ENCODE measurements at places on chromosomes 3 and 15.

GRCh38 chr3:38454884-38455638 lies 1.4 kb downstream of the ACVR2B start:
- no peak for DNase-seq

DNA sequence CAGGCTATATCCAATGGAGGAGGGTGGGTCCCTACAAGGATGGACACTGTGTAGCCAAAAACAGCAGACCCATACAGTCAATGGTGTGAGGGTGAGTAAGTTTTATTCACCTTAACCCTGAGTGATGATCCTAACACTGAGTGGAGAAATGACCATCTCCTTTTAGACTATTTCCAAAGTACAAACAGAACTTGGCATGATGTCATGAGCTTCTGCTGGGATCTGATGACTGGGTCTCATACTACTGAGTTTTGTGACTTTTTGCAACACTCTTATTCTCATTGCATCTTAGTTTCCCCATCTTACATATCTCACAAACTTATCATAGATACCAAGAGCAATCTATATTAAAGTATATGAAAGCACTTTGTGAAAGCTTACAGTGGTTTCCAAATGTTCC lies 330.3 kb upstream of the CFAP20DC start:
- DNase-seq: no peak

DNA sequence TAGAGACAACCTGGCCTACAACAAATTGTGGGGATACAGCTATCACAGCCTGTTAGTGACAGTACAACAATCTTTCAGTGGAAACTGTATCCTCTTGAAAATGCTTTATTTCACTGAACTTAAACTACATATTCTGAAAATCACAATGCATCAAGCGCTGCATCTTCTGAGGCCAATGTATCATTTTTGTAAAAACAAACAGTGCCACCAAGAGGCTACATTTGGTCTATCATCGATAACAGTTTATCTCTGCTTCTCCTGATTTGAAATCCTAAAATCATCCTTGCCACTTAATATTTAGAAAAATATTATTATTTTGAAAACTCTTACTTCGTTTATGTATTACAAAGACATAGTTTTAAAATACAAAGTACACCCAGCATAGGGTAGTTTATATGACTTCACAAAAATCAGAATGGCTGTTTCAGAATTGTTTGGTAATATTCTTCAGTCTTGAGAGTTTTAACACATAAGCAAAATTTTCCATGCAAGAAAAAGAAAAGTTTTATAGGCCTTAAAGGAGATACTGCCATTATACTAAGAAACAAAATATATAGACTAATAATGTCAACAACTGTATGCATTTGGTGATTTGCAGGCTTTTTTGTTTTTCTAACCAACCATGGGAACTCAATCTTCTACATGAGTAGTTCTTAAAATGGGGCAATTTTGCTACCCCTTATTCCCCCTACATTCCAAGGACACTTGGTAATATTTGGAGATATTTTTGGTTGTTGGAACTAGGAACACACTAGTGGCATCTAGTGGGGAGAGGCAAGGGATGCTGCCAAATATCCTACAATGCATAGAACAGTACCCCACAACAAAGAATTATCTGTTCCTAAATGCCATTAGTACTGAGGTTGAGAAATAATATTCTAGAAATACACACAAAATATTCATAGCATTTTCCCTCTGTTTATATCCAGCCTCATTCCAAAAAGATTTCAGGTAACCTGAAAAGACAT lies 42.3 kb downstream of the WDR72 start:
- no peak for DNase-seq

DNA sequence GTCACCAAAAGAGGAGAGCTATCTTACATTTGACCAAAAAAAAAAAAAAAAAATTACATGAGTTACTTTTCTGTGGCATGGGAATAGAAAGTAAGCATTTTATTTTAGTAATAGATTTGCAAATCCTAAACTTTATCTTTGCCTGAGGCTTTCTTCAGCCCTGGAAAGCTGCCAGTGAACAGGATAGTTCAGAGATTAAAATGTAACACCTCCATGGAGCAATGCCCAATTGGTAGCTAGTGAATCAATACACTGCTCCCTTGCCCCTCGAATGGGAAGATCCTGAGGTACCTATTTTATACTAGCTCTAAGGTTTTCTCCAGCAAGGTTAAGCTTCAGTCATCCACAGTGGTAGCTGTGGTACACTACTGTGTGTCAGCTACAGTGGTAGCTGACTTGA lies 867.1 kb downstream of the NAALADL2 start:
- DNase-seq: no peak

DNA sequence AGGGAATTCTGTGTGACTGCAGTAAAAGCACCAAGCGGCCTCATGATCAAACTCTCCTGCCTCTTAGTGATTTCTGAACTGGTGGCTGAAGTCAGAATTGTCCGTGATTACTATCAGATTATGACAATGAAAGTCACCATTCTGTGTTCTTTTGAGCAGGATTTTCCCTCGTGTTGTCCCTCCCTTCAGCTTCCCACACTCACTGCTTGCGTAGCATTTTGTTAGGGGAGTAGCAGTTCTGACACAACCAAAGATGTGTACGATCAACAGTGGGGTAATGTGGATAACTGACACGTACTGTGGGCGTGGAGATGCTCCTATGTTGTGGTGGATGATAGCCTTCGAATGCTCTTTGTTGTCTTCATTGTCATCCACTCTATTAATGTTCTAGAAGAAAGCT lies 67.8 kb upstream of the ICE2 start:
- DNase-seq: no peak

DNA sequence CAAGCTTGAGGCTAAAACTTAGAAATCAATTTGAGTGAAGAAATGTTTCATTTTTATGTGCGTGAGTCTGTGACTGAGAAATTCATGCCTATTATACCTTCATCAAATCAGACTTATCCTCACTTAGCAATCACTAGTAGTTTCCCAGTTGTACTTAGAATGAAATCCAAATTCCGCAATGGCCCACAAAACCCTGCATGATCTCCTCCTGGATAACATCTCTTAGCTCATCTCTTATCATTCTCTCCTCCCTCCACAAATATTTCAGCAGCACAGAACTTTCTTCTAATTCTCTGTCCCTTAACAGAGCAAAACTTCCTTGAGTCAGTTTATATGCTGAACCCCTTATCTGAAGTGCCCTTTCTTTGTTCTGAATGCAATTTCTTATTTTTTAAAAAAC lies 198.8 kb upstream of the TGFBR2 start:
- DNase-seq: no peak

DNA sequence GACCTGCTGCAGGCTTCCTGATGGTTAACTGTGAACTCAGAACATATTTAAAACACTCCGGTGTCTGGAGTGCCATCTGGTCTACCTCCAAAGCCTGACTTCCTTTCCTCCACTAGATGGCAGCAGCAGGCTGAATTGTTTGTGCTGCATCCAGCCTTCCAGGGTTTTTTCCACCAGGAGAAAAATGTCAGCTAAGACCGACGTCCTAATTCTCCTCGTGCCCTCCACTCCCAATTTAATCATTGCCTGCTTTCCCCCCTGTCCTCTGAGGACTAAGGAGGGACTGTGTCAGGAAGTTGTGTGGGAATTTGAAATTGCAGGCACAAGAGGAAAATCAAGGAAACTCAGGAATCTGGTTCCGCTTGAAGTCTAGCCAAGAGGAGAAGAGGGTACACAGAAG lies 165.2 kb upstream of the UMPS start:
- no peak for DNase-seq

GRCh38 chr3:32239307-32240158 lies 1.1 kb downstream of the CMTM8 start:
- no peak for DNase-seq

- no peak for DNase-seq
These were observed 20.3 kb downstream of the CHMP2B start for GRCh38 chr3:87247430-87247773.

DNA sequence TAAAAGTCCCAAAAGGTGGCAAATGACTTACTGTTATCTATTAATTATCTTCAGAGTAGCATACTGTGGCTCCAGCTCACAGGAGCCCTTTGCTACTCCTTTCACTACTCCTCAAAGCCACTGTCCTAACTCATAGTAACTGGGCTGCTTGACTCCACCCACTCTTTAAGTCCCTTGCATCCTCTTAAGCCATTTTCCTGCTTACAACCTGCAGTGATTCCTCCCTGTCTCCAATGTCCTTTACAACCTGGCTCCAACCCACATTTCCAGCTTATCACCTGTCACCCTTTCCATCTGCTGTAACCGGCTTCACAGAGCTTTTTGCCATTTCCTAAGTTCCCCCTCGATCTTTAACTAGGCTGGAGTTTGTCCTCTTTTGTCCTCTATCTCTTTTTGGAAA lies 388.1 kb downstream of the FGF12 start:
- DNase-seq: no peak

GRCh38 chr3:184872200-184872599 lies 60.2 kb downstream of the VPS8 start:
- DNase-seq: no peak

GRCh38 chr3:13839253-13839652 lies 40.6 kb downstream of the WNT7A start:
- no peak for DNase-seq

DNA sequence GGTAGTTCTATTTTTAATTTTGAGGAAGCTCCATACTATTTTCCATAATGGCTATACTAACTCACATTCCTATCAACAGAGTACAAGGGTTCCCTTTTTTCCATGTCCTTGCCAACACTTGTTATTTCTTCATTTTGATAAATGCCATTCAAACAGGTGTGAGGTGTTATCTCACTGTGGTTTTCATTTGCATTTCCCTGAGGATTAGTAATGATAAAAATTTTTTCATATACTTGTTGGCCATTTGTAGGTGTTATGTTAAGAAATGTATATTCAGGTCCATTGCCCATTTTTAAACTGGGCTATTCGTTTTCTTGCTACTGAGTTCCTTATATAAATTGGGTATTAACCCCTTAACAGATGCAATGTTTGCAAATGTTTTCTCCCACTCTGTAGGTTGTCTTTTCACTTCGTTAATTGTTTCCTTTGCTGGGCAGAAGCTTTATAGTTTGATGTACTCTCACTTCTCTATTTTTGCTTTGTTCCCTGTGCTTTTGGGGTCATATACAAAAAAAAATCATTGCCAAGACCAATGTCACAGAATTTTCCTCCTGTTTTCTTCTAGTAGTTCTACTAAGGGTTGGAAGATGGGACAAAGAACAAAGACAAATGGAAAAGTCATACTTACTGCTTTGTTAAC lies 11.0 kb upstream of the VPS39 start:
- no peak for DNase-seq

GRCh38 chr3:153744889-153745288 lies 376.3 kb upstream of the ARHGEF26 start:
- no peak for DNase-seq

DNA sequence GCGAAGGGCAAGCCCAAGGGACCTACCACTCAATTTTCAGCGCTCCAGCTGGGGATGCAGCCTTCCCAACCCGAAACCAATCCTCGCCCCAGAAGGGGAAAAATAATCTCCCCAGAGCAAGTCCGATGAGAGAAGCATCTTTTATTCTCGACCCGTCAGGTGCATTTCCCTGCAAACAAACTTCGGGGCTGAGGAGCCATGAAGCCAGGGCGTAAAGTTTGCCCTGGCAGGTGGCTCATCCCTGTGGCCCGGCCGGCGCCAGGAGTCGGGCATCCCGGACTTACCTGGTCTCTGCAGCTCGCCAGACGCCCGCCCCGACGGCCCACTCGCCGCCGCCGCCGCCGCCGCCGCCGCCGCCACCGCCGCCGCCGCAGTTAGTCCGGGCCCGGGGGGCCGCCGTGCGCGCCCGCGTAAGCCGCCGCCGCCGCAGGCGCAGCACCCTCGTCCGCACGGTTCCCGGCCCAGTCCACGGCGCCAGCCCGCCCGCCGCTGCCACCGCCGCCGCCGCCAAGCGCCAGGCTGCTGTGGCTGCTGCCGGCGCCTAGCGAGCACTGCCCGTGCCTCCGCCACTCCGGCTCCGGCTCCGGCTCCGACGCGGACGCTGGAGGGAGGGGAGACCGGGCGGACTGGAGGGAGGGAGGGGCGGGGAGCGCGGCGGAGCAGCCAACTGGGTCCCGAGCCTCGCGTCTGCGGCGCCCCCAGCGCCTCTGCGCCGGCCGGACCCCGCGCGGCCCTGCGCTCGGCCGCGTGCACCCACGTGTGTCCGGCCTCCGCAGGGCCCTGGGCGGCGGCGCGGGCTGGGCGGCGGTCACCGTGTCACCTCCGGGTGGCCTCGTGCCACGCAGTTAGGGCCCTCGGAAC lies at the start of gene CNTN3:
TSS of gene CNTN3 (minus strand) at position 553 of the 861 bp plus-strand sequence. CDS start 93,547 bp downstream, outside the sequence.
- DNase-seq: no peak

DNA sequence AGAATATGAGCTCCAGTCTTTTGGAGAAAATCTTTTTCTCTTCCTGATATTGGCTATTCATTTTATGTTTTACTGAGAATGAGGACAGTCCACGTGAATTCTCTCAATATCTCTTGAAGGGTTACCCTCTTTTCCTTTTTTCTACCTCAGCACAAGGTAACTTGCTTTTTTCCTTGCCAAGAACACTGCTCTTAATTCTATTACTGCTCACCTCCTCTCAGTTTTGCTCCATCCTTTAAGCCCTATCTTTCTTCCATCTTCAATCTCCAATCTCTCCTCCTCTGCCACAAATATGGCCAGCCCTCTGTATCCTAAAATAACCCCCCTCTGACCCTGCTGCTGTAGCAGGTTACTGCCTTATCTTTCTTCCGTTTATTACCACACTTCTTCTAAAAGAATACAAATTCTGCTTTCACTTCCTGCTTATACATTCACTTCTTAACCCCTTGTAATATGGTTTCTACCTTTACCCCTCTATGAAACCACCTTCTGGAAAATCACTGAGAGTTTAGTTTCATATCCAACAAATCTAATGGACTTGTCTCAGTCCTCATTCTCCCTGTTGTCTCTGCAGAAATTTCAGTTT lies 89.0 kb downstream of the NFKBIZ start:
- no peak for DNase-seq

- no peak for DNase-seq
These were observed 37.0 kb downstream of the FRMD5 start for GRCh38 chr15:44158111-44158510.

DNA sequence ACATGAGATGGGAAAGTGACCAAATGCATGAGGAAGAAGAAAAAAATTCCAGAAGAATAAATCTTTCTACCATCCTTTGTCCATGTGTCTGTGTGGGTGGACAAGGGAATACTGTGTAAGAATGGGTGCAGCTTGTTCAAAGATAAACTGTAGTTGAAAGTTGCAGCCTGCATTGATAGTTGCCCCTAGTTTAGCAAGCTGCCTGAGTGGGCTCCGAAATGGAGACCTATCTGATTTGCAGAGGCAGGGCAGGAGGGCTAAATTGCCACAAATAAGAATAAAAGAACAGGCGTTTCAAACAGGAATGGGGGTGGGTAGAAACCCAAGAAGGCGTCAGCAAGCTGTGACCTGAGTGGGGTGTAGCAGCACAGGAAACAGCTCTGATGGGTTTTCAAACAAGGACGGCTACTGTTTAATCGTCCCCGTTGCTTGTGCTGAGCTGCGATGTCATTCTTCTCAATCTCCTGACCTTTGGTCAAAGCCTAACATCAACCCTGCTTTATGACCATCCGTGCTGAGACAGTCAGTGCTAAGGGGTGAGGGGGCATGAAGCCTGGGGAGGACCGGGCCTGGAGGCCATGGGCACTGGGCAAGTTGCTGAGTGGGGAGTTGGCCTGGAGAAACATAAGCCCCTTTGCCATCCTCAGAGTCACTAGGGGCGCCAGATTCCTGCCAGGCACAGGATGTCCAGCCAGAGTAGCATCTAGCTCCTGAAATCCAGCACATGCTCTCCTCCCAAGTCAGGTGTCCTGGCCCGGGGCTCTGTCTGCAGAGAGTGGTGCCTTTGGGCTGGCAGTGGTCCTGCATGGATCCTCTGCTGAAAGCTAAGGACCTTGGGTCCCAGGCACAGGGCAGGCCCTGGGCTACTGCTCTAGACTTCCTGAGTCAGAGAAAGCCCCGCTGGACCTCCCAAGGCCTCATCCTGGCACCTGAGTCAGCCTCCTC lies 19.2 kb upstream of the C15orf39 start:
- no peak for DNase-seq

Measured in stimulated activated CD8-positive, alpha-beta memory T cell treated with anti-CD3 and anti-CD28 coated beads, Interleukin-4, amount 100 ng/mL, for 1 hour (primary cell).